ENCODE measurements at places on chromosomes 3 and 15.

DNA sequence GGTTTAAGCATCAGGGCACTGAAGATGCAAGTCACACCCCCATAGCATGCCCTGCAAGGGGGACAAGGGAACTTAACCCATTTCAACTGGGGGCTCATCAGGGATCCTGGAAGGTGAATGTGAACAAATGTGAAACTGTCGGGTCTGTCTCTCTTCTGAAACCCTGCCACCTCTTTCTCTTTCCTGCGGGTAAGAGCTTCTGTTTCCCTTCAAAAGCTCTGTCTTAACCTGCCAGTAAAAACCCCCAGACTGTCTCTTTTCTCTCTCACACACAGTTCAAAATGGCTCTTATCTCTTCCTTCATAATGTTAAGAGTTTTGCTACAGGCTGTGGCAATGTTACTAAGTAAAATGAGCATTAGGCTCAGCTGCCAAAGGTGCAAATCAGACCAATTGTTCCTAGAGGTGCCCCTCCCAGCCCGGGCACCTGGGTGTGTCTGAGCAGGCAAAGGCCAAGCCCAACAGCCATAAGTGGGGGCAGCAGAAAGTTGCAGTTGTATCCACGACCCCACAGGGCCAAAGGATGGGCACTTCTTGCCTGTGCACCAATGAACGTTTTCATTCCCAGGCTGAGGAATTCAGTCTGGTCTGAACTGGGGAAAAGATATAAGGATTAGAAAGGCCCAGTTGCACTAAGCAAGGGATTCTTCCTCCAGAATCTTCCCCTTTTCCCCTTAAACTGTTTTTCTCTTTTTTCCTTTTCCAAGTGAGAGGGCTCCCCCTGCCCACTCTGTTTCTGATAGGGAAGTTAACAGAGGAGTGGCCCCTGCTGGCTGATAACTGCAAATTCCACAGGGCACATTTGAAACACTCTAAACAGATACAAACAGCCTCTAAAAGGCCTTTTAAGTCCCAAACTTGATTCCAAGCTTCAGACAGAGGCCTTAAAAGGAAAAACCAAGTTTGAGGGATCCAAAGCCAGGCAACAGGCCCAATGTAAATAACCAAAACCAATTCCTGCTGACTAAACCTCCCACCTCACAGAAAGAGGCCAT is 113.8 kb upstream of the EPHA6 start:
- no peak for DNase-seq

- DNase-seq: no peak
Measured at GRCh38 chr15:68311859-68312557, 34.5 kb downstream of the FEM1B start.

- no peak for DNase-seq
Measured at GRCh38 chr3:194931865-194932264, 246.2 kb downstream of the FAM43A start.

- no peak for DNase-seq
Measured at GRCh38 chr3:166522017-166522416, 684.8 kb upstream of the BCHE start.

DNA sequence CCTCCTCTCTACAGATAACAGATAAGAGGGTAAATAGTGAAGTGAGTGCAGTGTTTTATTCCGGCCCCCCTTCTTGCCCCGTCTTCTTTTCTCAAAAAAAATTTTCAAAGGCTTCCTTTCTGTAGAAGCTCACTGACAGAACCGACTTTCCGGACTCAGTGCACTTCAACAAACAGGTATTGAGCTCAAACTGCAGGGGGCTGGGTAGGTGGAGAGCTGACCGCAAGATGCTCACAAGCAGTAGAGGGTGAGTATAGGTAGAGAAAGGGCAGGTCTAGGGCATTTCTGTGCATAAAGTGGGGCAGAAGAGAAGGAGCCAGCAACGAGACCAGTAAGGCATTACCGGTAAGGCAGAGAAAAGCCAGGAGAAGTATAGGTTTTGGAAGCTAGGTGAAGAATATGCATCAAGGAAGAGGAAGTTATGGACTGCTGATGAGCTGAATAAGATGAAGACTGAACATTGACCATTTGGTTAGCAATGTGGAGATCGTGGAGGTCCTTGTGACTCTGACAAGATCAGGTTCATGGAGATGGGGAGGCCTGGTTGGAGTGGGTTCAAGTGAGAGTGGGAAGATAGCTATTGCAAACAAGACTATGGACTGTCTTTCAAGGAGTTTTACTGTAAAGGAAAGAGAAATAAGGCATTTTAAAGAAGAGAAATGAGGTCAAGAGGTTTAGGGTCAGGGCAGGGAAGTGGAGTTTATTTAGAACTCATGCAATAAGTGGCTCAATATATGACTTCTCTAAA is 97.4 kb downstream of the ST6GAL1 start:
- DNase-seq: peak; percentile 72

DNA sequence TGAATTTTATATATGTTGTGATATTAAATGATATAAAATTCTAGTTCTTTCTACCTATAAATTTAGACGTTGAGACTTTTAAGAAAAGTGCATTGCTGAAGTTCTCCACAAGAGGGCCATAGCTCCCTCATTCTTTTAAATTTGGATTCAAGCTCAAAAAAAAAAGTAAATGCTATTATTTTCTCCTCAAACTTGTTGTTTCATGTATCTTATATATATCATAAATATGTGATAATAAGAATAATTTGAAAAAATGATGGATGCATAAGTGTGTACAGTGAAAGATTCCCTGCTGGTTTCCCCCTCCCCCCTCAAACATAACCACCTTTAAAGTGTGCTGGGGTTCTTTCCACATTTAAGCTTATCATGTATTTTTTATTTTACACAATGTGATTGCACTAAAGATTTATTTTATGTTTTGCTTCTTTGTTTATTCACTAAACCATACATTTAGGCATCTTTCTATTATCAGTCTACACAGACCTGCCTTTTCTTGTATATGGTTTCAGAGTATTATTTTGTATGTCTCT is 769.4 kb upstream of the GOLIM4 start:
- no peak for DNase-seq

GRCh38 chr15:48330855-48331795 is at the start of gene DUT:
Gene DUT (plus strand): TSS chr15:48331429. CDS start chr15:48331516, 87 bp downstream.
- peak; percentile 61 for DNase-seq

- DNase-seq: no peak
Measured at GRCh38 chr3:85384372-85384771, 425.6 kb downstream of the CADM2 start.

DNA sequence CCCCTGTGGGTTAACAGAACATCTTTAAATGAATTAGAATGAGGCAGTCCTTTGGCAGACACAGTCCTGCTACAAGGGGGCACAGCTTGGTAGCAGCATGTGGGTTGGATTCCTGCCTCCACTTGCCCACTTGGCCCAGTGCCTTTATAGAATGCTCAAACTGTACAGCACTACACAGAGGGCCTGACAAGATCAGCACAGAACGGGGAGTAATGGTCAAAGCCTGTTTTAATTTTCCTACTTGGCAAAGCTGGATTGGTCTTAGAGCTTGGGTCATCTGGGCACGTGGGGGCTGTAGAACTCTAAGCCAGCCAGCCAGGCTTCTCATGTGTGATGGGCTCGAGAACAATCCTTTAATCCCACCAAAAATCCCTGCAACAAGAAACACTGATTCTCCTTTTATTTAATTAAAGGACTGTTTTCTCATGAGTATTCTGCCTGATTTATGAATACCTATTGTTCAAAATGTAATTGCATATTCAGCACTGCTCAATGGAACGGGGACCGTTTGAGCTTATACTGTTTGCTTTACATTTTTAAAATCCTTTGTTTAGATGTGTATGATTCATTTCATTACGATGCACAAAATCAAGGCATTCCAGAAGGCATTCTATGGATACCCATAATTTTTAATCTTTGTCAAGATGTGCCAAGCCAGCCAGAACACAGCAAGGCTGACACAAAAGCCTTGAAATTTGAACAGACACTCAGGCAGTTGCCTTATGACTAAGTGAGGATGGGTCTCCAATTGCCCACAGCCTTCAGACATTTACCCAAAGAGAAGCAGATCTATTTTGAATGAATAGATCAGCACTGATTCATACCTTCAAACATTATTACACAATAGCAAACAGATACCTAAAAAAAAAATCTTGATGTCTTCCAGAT is 249.3 kb upstream of the TGFBR2 start:
- DNase-seq: no peak

- DNase-seq: no peak
Measured at GRCh38 chr3:149547413-149547812, 72.9 kb downstream of the TM4SF4 start.

DNA sequence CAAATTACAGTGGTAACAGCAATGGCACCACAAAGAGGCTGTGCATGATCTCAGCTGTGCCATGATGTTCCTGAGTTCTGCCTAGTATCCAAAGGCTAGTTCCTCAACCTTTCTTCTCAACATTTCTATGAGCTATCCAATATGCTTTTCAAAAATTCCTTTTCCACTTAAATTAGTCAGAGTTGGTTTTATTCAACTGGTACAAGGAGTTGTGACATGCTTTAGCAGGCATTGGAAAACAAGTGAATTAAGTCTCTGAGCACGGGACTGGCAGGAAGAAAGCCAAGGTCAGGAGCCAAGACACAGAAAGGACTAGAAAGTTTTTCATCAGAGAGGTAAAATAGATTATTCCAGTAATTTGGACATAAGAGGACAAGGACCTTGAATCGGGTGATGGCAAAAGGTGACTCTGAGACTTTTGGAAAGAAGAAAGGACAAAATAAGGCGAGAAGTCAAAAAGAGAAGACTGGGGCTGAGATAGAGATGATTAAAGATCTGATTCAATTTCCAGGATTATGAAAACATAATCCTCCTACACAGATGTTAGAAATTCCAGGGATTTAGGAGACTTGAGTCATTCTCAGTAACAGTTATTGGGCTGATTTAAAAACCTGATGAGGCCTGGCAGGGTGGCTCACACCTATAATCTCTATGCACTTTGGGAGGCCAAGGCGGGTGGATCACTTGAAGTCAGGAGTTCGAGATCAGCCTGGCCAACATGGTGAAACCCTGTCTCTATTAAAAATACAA is 36.1 kb downstream of the PBRM1 start:
- no peak for DNase-seq

DNA sequence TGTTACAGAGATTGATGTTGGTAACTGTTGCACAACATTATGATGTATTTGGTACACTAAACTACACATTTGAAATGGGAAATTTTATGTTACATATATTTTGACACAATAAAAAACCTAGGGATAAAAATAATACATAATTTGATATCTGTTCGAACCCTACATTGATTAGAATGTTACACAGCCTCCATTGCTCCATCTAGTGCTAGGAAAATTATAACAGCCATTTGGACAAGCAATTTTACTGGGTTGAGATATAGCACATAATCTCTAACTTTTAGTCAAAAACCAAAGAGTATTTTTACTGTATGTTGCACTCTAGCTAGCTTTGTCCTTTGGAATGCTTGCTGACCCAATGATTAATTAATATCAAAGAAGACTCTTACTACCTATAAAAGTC is 108.1 kb downstream of the LSAMP start:
- no peak for DNase-seq

DNA sequence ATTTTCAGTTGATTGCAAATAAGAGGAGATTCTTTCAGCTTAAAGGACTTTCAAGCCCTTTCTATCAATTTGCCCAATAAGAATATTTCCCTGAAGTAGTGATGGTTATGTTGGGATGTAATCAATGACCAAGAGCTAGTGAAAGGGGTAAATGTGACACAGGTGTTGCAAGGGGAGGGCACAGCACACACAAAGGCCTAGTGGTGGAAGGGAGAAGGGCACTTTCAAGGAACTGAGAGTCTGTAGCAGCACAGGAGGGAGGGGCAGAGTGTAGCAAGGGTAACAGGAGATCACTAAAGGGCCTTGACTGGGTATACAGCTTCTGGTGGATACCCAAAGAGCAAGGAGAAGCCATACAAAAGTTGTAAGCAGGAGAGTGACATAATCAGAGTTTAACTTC is 217.8 kb upstream of the ARHGEF26 start:
- DNase-seq: no peak

- no peak for DNase-seq
Measured at GRCh38 chr3:151933234-151933853, 59.9 kb downstream of the SUCNR1 start.

Data from stimulated activated CD4-positive, alpha-beta T cell treated with anti-CD3 and anti-CD28 coated beads, Interleukin-2, amount 100 ng/mL, for 4 hours (primary cell).